ENCODE measurements at places on chromosomes 12 and 14. TPM values are rescaled to one million over a fixed set of nuclear protein-coding genes. Genes with fewer than 3 reads are reported as not detected.

FAM90A1 gene
- not detected for total RNA-seq

PA2G4 gene
- 102 TPM for total RNA-seq

GRCh38 chr14:74705613-74706500 is 7.0 kb downstream of the AREL1 start:
- no peak for DNase-seq

GRCh38 chr14:104248203-104249055 is 110.0 kb downstream of the KIF26A start:
- DNase-seq, result no peak

DNA sequence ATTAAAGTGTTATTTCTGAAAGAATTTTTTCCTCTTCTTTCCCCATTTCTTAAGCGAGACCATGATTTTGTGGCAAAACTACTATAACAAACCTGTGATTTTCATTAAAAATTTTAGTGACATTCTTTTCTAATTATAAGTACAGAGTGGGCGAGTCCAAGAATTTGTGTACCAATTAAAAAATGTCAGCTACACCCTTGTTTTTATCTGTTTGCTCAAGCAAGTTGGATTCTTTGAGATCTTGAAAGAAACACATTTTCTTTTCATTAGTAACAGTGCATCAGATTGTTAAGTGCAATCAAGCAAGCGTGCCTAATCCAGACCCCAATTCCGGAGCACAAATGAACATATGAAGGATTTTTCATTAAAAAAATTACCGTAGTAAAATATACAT is 338.8 kb upstream of the DDHD1 start:
- no peak for DNase-seq

DNA sequence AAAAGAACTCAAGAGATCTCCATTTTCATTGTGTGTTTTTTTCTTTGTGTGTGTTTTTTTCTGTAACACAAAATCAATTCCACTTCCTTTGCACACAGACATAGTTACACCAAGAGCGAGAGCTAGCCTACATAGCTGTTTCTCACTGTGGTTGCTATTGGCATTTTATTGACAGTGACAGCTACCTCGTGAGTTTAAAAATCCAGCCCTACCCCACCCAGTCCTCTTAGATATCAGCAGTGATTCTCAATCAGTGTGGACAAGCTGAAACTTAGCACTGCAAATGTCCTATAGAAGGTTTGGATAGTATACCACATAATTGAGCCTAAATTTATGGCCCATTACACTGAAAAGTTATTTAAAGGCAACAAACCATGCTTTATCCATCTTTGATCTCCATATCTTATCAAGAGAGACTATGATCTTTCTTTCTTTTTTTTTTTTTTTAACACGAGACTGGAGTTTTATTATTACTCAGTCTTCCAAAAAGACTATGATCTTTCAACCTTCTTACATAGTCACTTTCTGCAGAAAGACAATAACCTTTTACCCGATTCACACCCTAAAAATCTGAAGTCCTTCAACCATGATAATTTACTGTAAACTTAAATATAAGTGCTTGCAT is 46.8 kb downstream of the ATP2B1 start:
- DNase-seq, result no peak

GRCh38 chr12:48818831-48819590 is 715 bp downstream of the CACNB3 start:
- DNase-seq, result no peak

GRCh38 chr14:22460461-22461195 is 128.4 kb downstream of the DAD1 start:
- DNase-seq, result peak; percentile 43

DNA sequence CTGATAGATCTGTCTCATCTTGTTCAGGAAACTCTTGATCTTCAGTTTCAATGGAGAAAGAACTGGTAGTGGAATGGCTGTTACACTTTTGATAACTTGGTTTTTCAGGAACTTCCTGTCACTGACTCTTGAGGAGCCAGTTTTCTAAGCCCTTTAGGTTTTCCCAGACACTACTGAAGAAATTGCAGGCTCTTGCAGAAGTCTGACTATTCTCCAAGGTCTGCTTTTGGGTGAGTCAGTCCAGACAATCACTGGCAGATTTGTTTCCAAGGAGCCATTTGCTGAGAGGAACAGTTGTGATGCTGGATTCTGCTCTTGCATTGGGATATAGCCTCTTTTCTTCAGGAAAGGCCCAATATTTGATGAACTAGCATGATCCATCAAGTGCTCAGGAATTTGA is 468.0 kb downstream of the FUT8 start:
- DNase-seq, result peak; percentile 89

GRCh38 chr14:61737915-61738314 is 24.3 kb upstream of the SNAPC1 start:
- no peak for DNase-seq

Data from fibroblast of the aortic adventitia (primary cell).